NCI-H524 treated with DMSO at 0.1 percent for 48 hours (cell line): ENCODE measurements at places on chromosomes 4 and X.

GRCh38 chr4:78145622-78146021 is 88.5 kb downstream of the FRAS1 start:
- DNase-seq = no peak

DNA sequence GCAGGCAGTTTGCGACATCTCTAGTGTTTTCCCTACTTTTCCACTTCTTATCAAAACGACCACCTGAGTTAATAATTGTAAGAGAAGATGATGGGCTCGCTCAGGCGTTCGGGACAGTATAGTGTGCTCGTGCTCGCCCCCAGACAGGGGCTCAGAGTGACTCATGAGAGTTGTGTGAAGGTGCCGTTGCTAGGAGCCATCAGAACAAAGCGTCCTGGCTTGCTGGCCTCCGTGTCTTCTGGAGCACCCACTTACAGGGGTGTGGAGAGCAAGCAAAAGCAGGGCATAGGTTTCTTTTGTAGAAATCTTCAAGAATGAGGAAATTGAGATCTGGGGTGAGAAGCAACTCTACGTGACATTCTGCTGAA is 73.0 kb upstream of the ADGRG2 start:
- no peak for DNase-seq

- no peak for DNase-seq
Measured at GRCh38 chr4:173325007-173325736, 9.0 kb downstream of the HMGB2 start.

- no peak for DNase-seq
Measured at GRCh38 chr4:127622621-127622920, 10.2 kb upstream of the INTU start.

- DNase-seq = no peak
Measured at GRCh38 chrX:17413228-17413627, 38.2 kb downstream of the NHS start.
